ENCODE measurements at places on chromosomes 16 and 17. TPM values are rescaled to one million over a fixed set of nuclear protein-coding genes. Genes with fewer than 3 reads are reported as not detected.

The CPPED1 gene
- 20.6 TPM for total RNA-seq

The CCL22 gene
- total RNA-seq: not detected

The TLCD2 gene
- 5.2 TPM for total RNA-seq

The CDYL2 gene
- 13.0 TPM for total RNA-seq

Data from hair follicle dermal papilla cell (primary cell).